ENCODE measurements at places on chromosomes 3 and 15. TPM values are rescaled to one million over a fixed set of nuclear protein-coding genes. Genes with fewer than 3 reads are reported as not detected.
A peak's percentile ranks its signal among the peaks of the same experiment; 100 is the strongest.

DNA sequence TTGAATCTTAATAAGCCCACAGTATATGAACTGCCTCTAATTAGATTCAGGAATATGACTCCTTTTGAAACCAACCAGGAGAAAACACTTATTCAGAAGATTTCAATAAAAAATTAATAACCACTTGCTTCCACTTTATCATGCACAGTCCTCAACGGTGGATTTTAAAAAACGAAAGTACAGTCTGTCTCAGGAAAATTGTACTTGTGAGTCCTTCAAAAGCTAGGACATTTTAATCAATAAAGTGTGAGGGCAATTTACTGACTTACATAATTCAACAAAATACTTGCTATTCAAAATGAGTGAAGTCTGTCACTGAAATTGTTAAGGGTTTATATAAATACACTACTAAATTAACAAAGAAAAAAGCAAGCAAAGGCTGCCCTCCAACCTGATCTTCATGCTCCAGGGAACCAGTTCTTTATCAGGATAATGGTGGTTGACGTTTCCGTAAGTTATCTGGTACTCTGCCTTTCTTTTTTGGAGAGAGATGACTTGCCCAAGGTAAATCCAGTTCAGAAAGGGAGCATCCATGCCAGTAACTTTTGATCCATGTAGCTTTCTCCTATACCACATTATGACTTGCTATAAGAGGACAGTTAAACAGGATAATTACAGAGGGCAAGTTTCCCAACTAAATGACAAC is 17.0 kb downstream of the SUCLG2 start:
- DNase-seq, result no peak

ZBED2 gene
- total RNA-seq, result 2.4 TPM

GPR149 gene
- not detected for total RNA-seq

RTP4 gene
- total RNA-seq, result 0.40 TPM

DNA sequence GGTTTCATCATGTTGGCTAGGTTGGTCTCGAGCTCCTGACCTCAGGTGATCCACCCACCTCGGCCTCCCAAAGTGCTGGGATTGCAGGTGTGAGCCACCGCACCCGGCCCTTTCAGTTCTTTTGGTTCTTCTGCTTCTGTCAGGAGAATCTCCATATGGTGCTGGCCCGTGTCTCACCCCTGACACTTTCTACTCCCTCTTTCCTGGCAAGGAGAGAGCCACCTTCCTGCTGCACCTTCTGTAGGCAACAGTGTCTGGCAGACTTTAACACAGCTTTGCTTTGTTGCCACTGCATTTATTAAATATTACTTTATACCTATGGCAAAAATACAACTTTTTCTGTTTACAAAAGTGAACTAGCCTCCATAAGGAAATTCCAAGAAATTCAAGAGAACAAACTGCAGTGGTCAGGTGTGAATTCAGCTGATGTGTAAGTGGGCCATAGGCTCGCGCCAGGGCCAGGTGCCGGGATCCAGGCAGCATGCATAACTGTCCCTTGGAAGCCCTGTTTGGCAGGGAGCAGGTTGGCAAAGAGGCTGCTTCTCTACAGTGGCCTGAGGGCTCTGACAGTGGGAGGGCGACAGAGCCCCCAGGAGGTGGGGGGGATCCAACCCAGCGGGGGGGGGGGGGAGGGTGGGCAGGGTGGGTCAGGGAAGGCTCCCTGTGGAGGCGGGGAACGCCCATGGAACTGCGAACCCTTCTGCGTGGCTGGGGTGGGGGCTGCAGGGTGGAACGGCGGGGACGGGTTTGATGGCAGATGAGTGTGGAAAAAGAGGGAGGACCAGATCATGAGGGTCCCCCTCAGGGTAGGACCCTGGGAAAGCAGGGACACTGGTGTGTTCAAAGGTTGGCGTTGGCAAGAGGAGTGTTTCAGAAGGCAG is 21.1 kb downstream of the CTSH start:
- no peak for DNase-seq

EPHA3 gene
- total RNA-seq, result not detected

DNA sequence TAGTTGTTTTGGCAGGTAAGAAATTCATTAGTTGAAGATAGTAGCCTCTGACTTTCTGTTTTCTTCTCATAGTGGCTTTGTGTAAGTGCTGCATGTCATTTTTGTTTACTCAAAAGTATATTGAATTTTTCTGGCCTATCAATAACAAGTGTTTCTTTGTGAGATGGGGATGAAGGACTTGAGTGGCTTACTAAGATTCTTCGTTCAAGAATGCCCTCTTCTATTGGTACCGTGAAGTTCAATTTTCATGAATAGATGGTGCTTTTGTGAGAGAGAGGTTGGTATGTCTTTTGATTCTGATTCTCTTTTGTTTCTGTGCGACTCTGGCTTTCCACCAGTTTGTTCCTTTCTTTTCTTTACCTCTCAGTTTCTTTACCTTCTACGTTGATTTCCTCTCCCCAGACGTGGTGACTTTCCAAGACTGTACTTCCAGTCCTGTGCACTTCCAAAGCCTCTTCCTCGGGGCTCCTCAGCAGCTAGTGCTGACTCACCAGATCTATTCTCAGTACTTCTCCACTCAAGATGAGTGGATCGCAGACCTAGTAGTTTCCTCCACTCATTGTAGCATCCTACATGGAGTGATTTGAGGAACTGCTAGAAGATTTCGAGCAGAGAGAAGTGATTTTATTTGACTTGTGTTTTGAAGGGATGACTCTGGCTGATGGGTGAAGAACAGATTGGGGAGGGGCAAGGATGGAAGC is 82.0 kb upstream of the EPHB3 start:
- no peak for DNase-seq

DNA sequence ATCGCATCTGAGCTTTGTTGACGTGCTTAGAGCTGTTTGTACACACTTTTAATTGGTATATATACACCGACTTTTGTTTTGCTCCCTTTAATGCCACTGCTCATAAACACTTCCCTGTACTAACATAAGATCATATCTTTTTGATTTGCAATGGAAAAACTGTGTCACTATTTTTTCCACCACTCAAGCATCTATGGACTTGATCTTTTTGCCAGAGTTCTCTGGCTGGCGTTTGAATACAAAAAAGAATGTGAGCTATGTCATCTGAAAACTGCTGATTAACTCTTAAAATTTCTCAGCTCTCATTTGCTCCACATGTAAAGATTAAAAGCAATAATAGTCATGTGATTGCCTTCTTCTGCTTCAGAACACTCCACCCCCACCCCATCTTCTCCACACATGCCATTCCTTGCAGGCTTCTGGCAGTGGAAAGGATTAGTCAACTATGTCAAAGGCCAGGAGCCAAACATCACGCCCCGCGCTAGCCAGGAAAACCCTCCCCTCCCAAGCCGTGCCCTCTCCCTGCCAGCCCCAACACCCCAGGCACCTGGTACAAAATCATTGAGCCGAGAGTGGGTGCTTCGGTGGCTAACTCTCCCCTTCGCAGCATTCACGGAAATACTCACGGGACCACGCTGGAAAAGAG is 123.4 kb upstream of the MEF2A start:
- peak; percentile 92 for DNase-seq

DNA sequence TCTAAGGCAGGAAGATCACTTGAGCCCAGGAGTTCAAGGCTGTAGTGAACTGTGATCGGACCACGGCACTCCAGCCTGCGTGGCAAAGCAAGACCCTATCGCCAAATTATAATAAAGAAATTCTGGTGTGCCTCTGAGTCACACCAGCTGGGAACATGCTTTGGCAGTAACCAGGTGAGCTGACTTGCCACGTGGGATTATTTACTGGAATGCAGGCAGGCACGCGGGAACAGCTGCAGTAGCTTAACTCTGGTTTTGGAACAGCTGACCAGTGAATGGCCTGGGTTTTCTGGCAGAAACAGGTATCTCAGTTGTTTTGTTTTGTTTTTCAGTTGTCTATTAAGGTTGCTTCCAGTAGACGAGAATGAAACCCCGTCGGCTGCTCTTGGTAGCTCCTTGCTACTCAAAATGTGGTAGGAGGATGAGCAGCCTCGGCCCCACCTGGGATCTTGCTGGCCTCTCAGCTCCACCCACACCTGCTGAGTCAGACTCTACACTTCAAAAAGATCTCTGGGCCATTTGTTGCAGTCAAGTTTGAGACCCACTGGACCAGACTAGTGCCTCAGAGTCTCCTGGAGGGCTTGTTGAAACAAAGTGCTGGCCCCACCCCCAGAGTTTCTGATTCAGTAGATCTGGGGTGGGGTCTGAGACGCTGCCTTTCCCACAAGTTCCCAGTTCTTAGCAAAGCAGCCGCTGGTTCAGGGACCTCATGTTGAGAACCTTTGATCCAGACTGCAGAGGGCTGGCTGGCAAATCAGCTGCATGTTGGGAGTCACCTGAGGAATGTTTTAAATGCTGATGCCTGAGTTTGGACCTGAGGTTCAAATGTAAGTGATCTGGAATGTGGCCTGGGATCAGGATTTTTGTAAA is 26.6 kb downstream of the IDH2 start:
- DNase-seq, result no peak

- DNase-seq, result no peak
Observed at GRCh38 chr3:127299276-127299675, 11.4 kb upstream of the PRR20G start.

C3orf52 gene
- 55.1 TPM for total RNA-seq

DNA sequence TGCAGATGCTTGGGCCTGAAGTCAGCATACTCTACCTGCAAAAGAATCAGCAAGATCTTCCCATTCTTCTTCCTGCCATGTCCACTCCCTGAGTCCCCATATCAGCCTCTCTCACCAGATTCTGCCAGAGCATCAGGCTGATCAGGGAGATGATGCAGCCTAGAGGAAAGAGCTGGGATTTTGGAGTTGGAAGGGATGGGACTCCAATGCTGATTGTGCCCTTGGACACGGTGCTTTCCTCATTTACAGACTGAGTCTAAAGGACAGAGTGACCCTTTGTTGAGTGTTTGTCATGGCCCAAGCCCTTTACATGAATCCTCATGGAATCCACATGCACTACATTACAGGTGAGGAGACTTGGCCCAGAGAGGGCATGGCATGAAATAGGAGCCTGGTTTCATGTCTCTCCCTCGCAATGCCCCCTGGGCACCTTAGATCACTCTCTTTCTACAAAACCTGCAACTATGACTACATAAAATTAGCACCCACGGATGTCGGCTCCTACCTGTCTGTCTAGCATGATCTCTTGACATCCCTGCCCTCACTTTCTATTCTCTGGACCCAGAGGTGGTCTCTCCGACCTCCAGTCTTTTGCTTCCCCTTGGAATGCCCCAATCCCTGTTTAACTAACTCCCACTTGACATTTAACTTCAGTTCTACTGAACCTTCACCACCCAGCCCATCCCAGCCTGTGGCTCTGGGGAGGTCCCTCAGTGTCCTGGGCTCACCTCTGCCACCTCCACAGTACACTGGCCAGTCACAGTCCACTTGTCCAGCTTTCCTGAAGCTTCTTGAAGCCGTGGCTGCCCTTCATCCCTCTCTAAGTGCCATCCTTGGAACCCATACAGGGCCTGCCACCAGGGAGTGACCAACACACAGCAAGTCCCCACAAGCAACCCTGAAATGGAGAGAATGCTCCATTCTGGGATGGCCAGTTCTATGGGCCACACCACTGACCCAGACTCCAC is 173.5 kb downstream of the ABHD5 start:
- no peak for DNase-seq

DNA sequence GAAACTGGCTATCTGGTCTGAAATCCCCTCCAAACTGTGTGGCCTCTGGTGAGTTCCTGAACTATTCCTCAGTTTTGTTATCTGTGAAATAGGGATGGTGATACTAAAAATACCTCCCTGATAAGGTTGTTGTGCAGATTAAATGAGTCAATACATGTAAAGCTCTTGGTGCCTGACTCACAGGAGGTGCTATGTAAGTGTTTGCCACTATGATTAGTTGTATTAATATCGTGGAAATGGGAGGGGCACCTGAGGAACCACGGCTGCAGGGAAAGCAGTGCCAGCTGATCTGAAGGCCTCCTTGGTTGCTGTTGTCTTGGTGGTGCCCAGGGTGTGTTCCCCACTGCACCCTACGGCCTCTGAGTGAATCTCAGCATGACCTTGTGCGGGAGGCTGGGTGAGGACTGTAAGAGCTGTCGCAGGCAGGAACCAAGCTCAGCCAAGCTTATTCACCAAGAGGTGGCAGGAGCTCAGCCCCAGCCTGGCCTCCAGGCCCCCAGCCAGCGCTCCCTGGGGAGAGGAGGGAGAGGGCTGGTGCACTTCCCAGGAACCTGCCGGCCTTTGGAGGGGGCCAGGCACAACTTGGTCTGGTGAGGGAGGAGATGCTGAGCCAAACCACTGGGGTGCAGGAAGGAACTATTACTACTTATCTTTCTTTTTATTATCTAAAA is 44.8 kb upstream of the CCDC174 start:
- DNase-seq, result no peak

DNA sequence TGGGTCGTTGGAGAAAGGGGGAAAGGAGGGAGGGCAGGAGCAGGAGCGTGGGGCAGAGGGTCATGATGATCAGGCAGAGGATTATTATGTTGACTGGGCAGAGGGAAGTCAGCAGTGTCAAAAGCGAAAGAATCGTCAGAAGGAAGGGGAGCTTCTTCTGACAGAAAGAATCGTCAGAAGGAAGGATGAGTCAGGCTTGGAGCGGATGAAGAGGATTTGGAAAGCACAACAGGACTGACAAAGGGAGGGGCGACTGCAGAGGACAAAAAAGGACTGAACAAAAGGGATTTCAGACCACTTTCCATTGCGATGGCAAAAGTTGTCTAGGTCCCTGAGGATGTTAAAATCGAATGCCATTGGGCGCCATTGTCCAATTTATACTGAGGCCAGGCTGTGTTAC is 1053.5 kb downstream of the SI start:
- DNase-seq, result no peak

- no peak for DNase-seq
Observed at GRCh38 chr3:53243785-53244184, 12.0 kb downstream of the TKT start.

ANKUB1 gene
- total RNA-seq, result not detected

DNA sequence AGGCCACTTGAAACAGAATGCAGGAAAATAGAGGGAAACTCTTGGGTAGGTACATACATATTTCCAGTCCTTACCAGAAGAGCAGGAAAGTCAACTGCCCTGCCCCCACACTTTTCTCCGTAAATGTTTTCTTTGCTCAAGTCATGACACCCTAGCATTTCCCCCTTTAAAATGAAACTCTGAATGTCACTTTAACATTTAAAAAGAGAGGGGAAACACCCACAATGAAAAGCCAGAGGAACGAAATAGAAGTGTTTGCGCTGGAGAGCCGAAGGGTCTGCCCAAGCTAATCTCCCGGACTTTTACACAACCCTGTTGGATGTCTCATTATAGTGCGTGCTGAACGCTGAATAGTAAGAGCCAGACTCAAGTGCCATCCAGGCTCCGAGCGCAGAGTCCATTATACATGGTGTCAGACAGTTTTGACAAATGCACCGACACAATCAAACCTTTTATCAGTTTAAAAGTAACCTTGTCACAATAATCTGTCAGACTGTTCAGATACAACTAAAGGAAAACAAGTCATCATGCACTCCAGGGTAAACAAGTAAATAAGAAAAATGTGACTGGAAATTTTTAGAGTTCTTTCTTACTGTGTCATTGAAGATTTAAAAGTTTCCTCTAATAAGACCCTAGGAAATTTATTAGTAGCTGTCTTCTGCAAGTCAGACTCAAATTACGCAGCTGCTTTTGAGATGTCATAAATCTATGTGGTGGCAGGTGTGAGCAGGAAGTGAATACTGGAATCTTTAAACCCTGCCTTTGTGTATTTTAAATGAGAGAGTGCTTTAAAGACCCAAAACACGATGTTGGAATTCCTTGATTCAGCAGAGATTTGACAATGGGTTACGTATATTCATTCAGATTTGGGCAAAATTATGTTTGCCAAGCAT is 159.8 kb downstream of the RBMS3 start:
- no peak for DNase-seq

HDAC11 gene
- 8.8 TPM for total RNA-seq
